Progenitor cell of endocrine pancreas (in vitro differentiated cells): ENCODE measurements at places on chromosomes 4 and X.

- no peak overlapping the region for H3K4me3 ChIP-seq
- no peaks in the 10 kb centered on the region for H3K4me1 ChIP-seq
- H3K36me3 ChIP-seq: no peaks in the 10 kb centered on the region
- no peak for DNase-seq
- no peak overlapping the region for H3K27ac ChIP-seq
Measured at GRCh38 chrX:32599156-32599555, 612.2 kb downstream of the DMD start.

- peaks cover 2% of the 10 kb centered on the region for H3K36me3 ChIP-seq
- no peak overlapping the region for H3K4me3 ChIP-seq
- peaks cover 4% of the 10 kb centered on the region for H3K4me1 ChIP-seq
- H3K27me3 ChIP-seq: peaks cover 9% of the 10 kb centered on the region
- no peak for DNase-seq
Measured at GRCh38 chrX:68895341-68895755, 66.5 kb downstream of the EFNB1 start.

GRCh38 chr4:155805016-155805415 lies 46.2 kb downstream of the GUCY1B1 start:
- H3K4me1 ChIP-seq: peaks cover 20% of the 10 kb centered on the region
- no peaks in the 10 kb centered on the region for H3K27me3 ChIP-seq
- H3K36me3 ChIP-seq: no peaks in the 10 kb centered on the region
- no peak overlapping the region for H3K4me3 ChIP-seq
- H3K27ac ChIP-seq: no peak overlapping the region

GRCh38 chr4:184958923-184959210 lies 59.4 kb upstream of the HELT start:
- peaks cover 2% of the 10 kb centered on the region for H3K4me1 ChIP-seq
- H3K27me3 ChIP-seq: peaks cover 7% of the 10 kb centered on the region
- no peaks in the 10 kb centered on the region for H3K36me3 ChIP-seq
- H3K27ac ChIP-seq: no peak overlapping the region

GRCh38 chr4:54730581-54730980 lies 72.8 kb downstream of the KIT start:
- H3K4me3 ChIP-seq: no peak overlapping the region
- no peak overlapping the region for H3K27ac ChIP-seq
- no peak for DNase-seq
- H3K4me1 ChIP-seq: no peaks in the 10 kb centered on the region

GRCh38 chr4:42914937-42915336 lies 22.4 kb downstream of the GRXCR1 start:
- H3K4me3 ChIP-seq: no peak overlapping the region
- no peaks in the 10 kb centered on the region for H3K36me3 ChIP-seq
- DNase-seq: no peak

GRCh38 chr4:159504684-159505083 lies 401.8 kb downstream of the RAPGEF2 start:
- no peaks in the 10 kb centered on the region for H3K36me3 ChIP-seq
- H3K27me3 ChIP-seq: peaks cover 25% of the 10 kb centered on the region
- H3K4me1 ChIP-seq: peaks cover 16% of the 10 kb centered on the region
- H3K4me3 ChIP-seq: no peak overlapping the region

GRCh38 chrX:133399411-133399810 lies 15.9 kb downstream of the GPC4 start:
- H3K27ac ChIP-seq: no peak overlapping the region
- H3K27me3 ChIP-seq: peaks cover 3% of the 10 kb centered on the region
- no peak for DNase-seq
- H3K36me3 ChIP-seq: no peaks in the 10 kb centered on the region

DNA sequence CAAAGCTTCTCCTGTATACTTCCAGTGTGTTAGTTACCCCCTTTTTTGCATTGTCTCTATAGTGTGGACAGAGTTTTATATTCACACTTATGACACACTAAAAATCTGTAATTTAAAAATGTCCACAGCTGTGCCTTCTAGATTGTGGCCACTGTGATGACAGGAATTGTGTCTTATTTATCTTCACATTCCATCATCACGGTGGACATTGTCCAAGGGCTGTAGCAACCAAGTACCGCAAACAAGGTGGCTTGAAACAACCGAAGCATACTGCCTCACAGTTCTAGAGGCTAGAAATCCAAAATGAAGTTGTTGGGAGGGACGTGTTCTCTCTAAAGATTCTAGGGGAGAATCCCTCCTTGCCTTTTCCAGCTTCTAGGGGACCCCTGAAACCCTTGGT lies 32.3 kb downstream of the CHRNA9 start:
- H3K4me1 ChIP-seq: peaks cover 27% of the 10 kb centered on the region
- H3K36me3 ChIP-seq: no peaks in the 10 kb centered on the region
- H3K4me3 ChIP-seq: no peak overlapping the region
- H3K27ac ChIP-seq: no peak overlapping the region
- H3K27me3 ChIP-seq: no peaks in the 10 kb centered on the region

GRCh38 chrX:125977851-125978250 lies 188.2 kb downstream of the DCAF12L2 start:
- H3K27ac ChIP-seq: no peak overlapping the region
- H3K4me3 ChIP-seq: no peak overlapping the region
- H3K36me3 ChIP-seq: no peaks in the 10 kb centered on the region
- DNase-seq: no peak

- peaks cover 10% of the 10 kb centered on the region for H3K36me3 ChIP-seq
- no peaks in the 10 kb centered on the region for H3K4me1 ChIP-seq
- no peak for DNase-seq
- H3K27me3 ChIP-seq: no peaks in the 10 kb centered on the region
- H3K4me3 ChIP-seq: no peak overlapping the region
Measured at GRCh38 chrX:41561045-41561444, 113.9 kb downstream of the NYX start.

DNA sequence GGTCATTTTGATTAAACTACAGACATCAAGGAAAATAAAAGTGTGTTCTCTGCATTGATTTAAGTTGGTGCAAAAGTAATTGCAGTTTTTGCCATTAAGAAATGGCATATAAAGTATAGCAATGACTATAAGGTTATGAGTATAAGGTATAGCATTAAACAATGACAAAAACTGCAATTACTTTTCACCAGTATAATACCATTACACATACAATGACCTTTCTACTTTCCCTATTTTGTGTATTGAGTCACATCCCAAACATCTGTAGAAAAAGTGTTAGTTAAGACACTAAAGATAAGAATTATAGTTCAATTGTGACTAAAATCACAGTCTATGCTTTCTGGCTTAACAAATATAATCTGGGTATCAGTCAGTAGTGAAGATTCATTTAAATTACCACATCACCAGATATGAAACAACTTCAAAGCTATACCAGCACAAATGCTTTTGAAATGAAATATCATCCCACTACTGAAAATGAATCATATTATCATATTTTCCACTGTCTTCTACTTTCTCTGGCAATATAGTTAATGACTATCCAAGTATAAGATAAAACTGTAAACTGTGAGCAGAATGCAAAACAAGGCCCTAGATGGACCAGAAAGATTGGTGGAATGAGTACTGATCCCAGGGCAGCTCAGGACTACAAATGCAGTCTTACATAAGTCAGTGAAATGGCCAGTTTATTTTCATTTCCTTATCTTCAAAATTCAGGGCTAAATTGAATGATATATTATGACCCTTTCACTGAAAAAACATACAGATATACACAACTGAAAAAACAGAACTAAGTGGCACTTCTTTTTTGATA lies 241.1 kb downstream of the ANTXR2 start:
- H3K4me3 ChIP-seq: no peak overlapping the region
- H3K27ac ChIP-seq: no peak overlapping the region
- H3K4me1 ChIP-seq: no peaks in the 10 kb centered on the region
- H3K27me3 ChIP-seq: no peaks in the 10 kb centered on the region
- no peaks in the 10 kb centered on the region for H3K36me3 ChIP-seq

- H3K4me3 ChIP-seq: no peak overlapping the region
- no peaks in the 10 kb centered on the region for H3K27me3 ChIP-seq
- no peak for DNase-seq
Measured at GRCh38 chrX:34559325-34559724, 97.8 kb downstream of the TMEM47 start.

DNA sequence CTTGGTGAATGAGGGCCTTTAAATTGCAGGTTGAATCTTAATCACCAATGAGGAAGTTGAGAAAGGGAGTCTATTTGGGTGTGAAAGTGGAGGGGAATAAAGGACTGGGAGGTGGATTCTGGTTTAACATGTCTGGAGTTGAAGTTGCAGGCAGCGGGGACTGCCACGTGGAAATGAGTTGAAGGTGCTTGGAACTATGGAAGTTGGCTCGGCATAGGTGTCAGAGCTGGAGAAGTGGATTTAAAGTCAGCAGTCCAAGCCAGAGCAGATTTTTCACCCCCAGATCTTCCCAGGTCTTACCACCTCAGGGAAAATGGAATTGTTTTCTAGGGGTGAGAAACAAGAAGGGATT lies 44.9 kb downstream of the TIGD4 start:
- H3K4me3 ChIP-seq: no peak overlapping the region
- H3K27me3 ChIP-seq: peaks cover 15% of the 10 kb centered on the region
- no peaks in the 10 kb centered on the region for H3K4me1 ChIP-seq
- no peak overlapping the region for H3K27ac ChIP-seq
- DNase-seq: no peak

- DNase-seq: no peak
- H3K4me3 ChIP-seq: no peak overlapping the region
- peaks cover 3% of the 10 kb centered on the region for H3K4me1 ChIP-seq
Measured at GRCh38 chr4:112289407-112290253, 3.9 kb upstream of the TIFA start.

- no peaks in the 10 kb centered on the region for H3K27me3 ChIP-seq
- no peak overlapping the region for H3K27ac ChIP-seq
- no peak for DNase-seq
Measured at GRCh38 chr4:170697045-170697444, 607.3 kb upstream of the AADAT start.

DNA sequence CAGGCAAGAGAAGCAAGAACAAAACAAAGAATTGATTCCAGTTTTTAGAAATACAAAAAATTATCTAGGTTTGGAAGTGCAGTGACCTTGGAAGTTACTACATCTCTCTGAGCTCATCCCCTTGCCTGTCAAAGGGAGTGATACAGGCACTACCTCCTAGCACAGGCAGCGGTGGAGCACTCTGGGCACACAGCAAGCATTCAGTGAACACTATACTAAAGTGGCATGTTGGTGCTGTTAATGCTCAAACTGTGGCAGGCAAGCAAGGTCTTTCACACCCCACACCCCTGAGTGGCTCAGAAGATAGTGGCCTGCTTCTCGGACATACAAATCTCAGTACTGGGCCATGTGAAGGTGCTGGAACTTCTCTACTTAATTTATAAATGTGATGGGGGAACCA lies 51.2 kb downstream of the DRD5 start:
- DNase-seq: no peak
- no peaks in the 10 kb centered on the region for H3K36me3 ChIP-seq
- H3K4me1 ChIP-seq: no peaks in the 10 kb centered on the region
- H3K4me3 ChIP-seq: no peak overlapping the region
